COR-L47 (cell line): ENCODE measurements at places on chromosomes 4 and X.

- no peak for DNase-seq
Observed at GRCh38 chr4:47410271-47410670, 53.2 kb downstream of the COMMD8 start.

- DNase-seq = no peak
Observed at GRCh38 chr4:129327637-129328036, 231.7 kb downstream of the C4orf33 start.

GRCh38 chr4:152943672-152944071, 7.5 kb downstream of the FHDC1 start:
- DNase-seq = no peak

DNA sequence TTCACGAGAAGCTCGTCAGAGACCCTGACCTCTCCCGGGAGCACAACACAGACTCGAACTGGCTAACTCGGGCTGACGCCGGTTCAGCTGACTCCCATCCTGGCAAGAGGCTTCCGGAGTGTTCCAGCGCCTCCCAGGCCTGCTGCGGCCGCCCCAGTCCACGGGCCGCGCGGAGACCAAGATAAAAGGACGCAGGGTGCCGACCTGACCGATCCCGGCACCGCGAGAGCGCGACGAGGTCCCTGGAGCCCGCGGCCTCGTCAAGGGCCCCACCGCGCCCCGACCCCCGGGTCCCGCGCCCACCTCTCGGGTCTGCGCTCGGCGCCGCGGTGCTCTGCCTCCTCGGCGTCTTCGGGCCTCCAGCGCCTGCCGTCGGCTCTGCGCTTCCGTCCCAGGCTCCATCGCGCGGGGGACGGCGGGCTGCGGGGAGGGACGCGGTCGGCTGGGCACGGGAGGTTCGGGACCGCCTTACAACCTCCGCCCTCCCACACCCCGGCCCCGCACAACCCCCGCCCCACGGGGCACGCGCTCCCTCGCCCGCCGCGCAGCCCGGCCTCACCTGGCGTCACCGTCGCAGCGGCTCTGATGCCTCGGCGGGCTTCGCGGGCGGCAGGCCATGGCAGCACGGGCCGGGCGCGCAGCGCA, 426 bp downstream of the SLBP start:
- DNase-seq = no peak

GRCh38 chrX:13180807-13181206, 136.4 kb upstream of the FAM9C start:
- no peak for DNase-seq

DNA sequence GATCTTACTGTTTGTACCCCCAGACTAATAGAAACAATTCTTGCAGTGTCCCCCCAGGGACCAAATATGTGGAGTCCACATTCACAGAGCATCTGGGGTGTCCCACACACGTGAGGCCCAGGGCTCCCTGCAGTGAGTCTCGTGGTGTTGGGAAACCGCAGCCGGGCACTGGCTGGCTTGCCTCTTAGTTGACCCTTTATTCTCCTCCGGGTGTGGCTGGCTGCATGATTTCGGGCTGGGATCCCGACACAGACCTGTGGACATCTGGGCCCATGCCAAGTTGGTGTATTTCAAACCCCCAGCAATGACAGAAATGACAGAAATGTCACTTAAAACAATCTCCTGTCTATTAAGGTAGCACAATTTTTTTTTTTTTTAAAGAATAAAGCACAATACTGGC, 15.6 kb upstream of the CLDN24 start:
- no peak for DNase-seq
